ENCODE measurements at places on chromosomes 13 and 19.

DNA sequence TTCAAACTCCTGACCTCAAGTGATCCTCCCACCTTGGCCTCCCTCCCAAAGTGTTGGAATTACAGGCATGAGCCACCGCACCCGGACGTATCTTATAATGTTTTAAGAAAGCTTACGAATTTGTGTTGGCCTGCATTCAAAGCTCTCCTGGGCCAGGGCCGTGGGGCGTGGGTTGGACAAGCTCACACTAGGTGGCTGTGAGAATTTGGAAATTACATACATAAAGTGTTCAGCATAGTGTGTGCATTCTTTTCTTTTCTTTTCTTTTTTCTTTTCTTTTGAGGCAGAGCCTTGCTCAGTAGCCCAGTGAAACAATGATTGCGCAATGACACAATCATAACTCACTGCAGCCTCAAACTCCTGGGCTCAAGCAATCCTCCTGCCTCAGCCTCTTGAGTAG is 2.6 kb downstream of the ZSWIM4 start:
- DNase-seq: no peak

- peak; percentile 36 for DNase-seq
Observed at GRCh38 chr19:18153556-18154134, 682 bp downstream of the PIK3R2 start.

- DNase-seq: no peak
Observed at GRCh38 chr13:41631296-41631965, 174.1 kb downstream of the RGCC start.

DNA sequence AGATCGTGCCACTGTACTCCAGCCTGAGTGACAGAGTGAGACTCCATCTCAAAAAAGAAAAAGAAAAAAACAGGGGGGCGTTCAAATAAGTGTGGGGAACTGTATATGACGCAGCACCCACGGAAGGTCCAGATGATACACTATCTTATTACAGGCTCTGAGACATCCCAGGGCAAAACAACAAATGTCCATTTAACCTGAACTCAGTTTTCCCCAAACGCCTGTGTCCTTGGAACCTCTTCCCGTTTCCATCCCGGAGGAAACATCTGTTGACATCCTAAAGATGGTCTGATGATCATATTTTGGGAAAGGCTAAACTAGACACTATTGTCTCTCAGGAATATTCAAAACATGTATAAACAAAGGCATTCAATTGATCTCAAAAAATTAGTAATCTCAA is 72.4 kb downstream of the COL4A1 start:
- no peak for DNase-seq

DNA sequence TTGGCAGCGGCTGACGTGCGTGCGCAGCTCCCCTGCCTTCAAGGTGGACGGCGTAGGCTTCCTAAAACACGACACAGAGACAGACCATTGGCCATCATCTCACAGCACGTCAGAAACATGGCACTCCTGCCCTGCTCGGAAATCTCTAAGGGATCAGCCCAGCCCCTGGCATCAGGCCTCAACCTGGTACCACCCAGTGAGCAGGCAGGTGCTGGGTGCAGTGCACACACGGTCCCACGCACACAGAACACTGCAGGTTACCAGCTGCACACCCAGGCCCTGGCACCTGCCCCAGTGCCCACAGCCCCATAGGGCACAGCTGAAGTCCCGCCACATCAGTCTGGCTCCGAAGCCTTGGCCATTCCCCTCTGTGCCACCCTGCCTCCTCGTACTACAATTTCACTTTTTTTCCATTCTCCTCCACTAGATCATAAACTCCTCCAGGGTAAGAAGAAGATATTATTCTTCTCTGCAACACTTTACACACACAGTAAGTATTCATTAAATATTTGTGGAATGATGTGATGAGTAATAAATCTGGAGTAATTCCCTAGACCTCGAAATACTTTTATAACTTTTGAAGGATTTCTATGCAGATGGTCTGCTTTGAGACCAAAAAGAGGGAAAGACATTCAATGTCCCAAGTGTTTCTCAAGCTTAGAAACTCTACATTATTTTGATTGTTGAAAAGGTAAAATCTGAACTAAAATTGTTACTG is 156.4 kb downstream of the COL4A1 start:
- no peak for DNase-seq

DNA sequence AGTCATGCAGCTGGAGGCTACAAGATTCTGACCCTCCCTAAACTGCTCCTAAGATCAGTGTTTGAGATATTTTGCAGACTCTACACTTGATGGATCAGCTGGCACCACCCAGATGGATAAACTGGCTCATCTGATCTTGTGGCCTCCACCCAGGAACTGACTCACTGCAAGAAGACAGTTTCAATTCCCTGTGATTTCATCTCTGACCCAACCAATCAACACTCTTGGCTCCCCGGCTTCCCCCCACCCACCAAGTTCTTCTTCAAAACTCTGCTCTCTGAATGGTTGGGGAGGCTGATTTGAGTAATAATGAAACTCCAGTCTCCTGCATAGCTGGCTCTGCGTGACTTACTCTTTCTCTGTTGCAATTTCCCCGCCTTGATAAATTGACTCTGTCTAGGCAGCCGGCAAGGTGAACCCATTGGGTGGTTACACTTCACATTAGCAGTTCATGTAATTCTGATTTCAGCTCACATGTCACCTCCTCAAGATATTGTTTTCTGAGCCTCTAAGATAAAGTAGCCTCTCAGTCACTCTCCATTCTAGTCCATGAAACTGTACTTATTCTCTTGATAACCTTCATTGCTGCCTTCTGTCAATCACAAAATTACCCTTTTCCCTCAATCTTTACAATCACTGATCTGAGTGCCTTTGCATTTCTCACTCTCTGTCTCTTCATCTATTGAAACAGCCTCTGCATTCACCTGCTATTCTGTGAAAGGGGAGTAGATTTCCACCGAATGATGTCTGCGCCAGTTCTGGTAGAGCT is 9.9 kb upstream of the FPR3 start:
- no peak for DNase-seq

DNA sequence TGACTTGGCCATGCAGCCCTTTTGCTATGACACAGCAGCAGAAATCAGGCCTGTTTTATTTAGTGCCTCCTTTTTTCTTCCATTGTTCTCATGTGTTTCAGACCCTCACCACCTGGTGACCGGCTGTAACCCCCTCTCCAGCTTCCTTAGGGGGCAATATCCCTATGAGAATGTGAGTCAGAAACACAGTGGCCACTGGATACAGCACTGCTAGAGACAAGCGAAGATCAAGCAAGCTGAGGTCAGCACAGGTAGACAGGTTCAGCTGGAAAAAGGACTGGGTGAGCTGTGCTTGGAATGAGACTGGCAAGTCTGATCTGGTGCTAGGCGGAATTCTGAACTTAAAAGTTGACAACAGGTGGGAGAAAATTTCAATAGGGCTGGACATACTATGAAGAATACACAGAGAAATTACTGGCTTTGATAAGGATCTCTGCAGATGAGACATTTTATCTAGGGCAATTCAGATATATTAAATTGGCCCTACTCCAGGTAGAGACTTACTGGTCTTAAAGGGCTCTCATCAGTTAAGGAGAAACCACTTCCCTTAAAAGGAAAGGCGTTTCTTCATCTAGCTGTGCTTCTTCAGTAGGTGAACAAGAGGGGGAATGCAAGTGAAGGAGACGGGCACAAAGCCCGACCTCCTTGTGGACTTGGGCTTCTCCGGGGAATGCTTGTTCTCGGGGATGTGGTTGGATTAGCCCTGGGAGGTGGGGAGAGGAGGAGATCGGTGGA is 83.3 kb downstream of the ERCC5 start:
- DNase-seq: no peak

- DNase-seq: peak; percentile 10
Observed at GRCh38 chr19:41226053-41226873, 7.2 kb downstream of the AXL start.

DNA sequence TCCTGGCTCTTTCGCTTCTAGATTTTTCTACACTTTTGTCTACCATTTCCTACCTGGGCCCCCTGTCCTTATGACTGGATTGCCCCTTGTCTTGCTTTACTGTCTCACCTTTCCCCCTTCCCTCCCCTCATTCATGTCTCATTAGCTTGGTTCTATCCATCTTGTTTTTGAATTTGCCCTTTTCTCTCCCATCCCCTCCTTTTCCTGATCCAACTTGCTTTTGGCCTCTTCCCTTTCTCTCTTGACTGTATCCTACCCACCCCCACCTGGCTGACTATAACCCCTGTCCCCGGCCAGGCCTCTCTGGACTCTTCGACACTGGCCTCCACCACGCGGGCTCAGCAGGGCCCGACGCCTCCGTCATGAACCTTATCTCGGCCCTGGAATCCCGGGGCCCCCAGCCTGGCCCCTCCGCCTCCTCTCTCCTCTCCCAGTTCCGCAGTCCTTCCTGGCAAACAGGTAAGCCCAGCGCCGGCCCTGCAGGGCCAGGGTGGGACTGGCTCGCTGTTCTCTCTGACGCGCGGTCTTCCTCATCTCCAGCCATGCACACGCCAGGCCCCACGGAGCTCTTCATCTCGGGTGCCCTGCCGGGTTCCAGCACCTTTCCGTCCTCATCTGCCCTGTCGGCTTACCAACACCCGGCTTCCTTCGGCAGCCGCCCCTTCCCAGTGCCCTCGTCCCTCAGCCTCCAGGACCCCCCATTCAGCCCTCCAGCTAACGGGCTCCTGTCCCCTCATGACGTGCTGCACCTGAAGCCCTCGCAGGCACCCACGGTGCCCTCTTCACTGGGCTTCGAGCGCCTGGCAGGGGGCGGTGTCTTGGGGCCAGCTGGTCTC is 3.4 kb downstream of the PRR12 start:
- no peak for DNase-seq
